ENCODE measurements at places on chromosomes 1 and 21.

DNA sequence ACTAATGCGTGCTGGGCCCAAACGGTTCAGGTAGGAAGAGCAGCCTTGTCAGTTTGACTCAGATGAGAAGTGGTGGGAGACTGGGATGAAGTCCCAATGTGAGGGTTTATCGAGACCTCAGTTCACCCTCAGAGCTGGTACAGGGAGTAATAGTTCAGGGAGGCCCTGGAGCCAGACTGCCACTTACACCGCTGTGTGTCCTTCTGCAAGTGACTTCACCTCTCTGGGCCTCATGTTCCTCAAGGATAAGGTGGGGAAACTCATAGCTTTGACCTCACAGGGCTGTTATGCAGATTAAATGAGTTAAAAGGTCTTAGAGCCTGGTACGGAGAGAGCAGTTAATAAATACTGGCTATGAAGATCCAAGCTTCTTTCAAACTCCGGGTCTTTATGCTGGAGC is 219.9 kb downstream of the TRABD2B start:
- DNase-seq = no peak

- peak; percentile 65 for DNase-seq
Measured at GRCh38 chr1:36083635-36084496, at the start of gene TEKT2. Gene TEKT2 (plus strand): TSS chr1:36084094. CDS start chr1:36084922, 828 bp downstream.

GRCh38 chr1:175514387-175514953 is 228.9 kb downstream of the TNR start:
- DNase-seq = peak; percentile 16

DNA sequence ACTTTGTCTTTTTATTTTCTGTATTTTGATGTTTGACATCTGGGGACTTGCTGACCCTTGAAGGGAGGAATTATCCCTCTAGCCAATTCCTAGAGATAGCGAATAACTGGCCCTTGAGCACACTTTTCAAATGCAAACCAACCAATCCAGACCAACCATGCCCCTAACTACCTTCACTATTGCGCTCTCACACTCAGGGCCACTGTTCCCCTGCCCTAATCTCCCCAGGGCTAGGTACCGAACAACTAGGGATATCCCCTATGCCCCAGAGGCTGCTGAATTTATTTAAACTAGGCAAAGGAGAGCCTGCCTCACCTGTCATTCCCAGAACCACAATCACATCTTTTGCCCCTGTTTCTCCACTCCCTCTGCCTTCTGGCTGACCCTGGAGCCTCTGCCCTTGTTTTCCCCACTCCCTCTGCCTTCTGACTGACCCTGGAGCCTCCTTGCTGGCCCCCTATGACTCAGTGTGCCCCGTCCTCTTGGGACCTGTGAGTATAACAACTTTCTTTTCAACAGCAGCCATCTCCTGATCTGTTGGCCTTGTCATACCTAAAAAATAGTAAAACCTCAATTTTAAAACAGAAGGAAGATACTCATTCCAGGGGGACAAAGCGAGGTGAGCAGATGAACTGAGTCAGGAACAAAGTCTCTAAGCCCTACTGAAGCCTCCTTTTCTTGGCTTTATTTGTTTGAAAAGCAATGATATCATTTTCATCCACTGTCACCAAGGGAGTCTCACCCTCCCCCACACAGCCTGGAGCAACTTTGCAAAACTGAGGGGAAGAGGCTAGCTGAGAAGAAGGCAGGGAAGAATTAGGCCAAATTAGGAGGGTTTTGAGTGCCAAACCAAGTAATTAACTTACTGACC is 115.5 kb downstream of the NMNAT2 start:
- no peak for DNase-seq

DNA sequence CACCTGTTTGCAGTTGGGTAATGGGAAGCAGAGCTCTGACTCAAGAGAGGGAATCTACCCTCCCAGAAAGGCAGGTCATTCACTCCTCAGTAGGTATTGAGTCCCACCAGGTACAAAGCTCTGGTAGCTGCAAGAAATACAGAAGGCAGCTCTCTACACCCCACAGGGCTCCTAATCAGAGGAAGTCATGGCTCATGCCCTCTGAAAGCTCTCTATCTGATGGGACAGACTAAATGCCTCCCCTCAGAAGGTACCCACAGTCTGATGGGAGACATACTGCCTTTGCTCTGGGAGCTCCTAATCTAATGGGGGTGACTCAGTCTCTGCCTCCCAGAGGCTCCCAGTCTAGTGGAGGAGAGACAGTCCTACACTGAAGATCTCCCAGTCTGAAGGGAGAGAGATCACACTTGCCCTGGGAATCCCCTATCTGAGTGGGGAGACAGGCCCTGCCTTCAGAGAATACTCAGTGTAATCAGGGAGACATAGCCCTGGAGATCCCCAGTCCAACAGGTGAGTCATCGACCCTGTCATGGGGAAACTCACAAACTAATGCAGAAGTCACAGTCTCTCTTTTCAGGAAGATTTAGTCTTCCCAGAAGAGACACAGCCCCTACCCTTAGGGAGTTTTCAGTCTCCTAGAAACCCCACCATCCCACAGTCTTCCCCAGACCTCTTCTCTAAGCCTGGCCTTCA is 23.7 kb downstream of the CAMK1G start:
- DNase-seq = no peak

DNA sequence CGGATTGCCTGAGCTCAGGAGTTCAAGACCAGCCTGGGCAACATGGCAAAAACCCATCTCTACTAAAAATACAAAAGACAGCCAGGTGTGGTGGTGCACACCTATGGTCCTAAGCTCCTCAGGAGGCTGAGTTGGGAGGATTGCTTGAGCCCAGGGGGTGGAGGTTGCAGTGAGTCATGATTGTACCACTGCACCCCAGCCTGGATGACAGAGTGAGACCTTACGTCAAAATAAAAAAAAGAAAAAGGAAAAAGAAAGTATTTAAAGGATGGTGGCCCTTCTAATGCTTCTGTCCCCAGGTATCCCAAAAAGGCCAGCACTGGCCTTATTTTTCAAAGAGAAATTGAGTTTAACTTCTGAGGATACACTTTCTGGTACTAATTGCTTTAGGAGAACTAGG is 1.7 kb downstream of the IKBKE start:
- no peak for DNase-seq

- DNase-seq = no peak
Measured at GRCh38 chr1:61436016-61436415, 288.9 kb downstream of the TM2D1 start.

DNA sequence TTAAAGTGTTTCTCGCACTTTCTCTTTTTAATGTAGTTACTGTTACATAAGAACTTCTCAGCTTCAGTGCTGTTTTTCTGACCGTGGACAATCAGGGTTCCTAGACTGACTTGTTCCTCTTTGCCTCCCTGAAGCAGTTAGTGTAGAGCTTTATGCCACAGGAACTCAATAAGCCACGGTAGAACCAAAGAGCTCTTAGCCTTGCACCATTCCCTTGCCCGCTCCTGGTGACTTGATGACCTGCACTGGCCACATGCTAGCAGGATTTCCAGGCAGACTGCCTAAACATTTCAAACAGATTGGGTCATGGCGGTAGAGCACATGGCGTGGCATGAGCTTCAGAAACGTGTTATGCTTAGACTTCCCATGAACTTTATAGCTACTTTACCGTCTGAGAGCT is 18.8 kb upstream of the FASLG start:
- DNase-seq = no peak

DNA sequence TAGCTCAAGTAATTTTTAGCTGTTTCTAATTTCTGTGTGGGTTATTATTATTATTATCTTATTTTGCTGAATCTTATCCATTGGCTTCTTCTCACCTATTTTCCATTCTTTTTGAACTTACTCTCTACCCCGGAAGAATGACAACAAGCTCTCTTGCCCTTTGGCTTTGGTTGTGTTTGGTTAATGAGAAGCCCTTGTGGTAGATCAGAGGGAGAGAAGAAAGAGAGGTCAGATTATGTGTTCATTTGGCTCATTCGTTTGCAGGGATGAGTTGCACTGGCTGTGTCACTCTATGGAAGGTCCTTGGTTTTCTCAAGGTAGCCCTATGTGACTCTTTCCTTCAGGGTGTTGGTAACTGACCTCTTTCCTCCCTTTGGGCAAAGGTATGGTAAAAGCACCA is 391.9 kb downstream of the LMO4 start:
- no peak for DNase-seq

- DNase-seq = no peak
Measured at GRCh38 chr1:8816831-8817411, 519 bp downstream of the RERE start.

GRCh38 chr1:175823406-175823805 is 80.0 kb upstream of the TNR start:
- DNase-seq = no peak

DNA sequence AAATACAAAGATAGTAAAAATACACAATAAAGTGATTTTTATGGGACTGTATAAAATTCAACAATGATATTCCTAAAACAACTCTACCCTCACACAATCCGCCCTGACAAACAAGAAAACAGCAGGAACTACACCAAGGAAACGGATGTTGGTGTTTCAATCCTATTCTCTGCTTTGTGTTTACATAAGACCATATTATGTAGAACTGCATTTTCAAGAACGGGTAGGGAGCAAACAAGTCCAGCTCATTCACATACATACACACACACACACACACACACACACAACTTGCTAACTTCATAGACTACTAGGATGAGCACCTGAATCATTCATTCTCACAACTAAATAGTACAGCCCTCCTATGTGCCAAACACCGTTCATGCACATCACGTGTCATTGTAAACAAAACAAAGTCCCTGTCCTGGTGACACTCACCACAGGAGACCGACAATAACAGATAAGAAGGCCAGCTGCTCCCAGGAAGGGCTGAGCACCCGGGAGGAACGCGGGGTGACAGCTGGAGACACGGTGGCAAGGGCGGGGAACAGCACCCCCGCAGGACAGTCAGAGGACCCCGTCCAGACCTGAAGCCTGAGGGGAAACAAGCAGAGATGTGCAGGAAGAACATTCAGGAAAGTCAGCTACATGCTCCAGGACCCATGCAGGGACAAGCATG is 43.0 kb downstream of the NPHP4 start:
- no peak for DNase-seq

GRCh38 chr1:53129891-53130597 is 12.4 kb downstream of the SLC1A7 start:
- no peak for DNase-seq

DNA sequence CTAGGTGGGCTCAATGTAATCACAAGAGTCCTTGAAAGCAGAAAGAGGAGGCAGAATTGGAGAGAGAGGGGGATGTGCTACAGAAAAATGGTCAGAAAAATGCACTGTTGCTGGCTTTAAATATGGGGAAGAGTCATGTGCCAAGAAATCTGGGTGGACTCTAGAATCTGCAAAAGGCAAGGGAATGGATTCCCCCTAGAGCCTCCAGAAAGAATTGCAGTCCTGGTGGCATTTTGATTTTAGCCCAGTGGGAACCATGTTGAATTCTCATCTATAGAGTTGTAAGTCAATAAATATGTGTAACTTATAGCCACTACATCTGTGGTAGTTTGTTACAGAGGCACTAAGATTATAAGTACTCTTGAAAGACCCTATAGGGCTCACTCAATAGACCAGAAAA is 210.3 kb downstream of the ASTN1 start:
- DNase-seq = no peak

DNA sequence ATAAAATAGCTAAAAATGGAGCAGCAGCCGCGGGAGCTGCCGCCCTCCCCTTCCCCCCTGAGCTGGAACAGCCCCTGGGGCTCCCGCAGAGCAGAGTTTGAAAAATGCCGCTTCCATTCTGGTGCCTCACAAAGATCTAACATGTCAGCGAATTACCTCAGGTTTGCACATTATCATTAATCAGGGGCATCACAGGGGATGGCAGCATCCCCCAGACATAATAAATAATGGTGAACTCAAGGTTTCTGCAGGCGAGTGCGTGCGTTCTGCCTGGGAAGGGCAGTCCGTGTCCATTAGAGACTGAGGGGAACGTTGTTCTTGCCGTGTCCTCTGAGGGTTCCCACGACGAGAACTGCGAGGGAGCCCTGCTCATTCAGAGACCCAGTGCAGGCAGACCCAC is 372.4 kb downstream of the DSCAM start:
- DNase-seq = no peak

GRCh38 chr21:30102871-30103270 is 63.7 kb downstream of the CLDN17 start:
- DNase-seq = no peak

- DNase-seq = no peak
Measured at GRCh38 chr1:53088616-53089300, 26.7 kb downstream of the PODN start.

GRCh38 chr1:223091896-223092295 is 51.2 kb downstream of the TLR5 start:
- no peak for DNase-seq
